ENCODE measurements at places on chromosomes 3 and 15. TPM values are rescaled to one million over a fixed set of nuclear protein-coding genes. Genes with fewer than 3 reads are reported as not detected.

DNA sequence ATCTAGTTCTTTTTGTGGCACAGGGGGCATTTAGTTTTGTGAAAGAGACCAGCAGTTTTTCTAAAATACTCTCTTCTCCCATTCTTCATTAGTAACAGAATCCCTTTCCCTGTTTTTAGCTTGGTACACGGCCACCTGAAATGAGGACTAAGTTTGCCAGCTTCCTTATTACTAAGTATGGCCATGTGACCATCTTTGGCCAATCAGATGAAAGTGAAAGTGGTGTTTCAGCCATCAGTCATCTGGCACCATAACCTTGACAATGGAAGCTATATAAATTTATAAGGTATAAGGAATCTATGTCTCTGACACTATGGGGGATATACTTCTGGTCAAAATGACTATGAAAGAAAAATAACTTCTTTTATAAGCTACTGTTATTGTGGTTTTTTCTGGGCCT is 570.4 kb downstream of the AGBL1 start:
- no peaks in the 10 kb centered on the region for H3K27me3 ChIP-seq
- DNase-seq: no peak
- H3K36me3 ChIP-seq: no peaks in the 10 kb centered on the region
- no peak overlapping the region for H3K4me3 ChIP-seq
- no peak overlapping the region for H3K27ac ChIP-seq

- no peak overlapping the region for H3K27ac ChIP-seq
- H3K4me1 ChIP-seq: peaks cover 43% of the 10 kb centered on the region
- DNase-seq: no peak
Measured at GRCh38 chr15:30984542-30984941, 6.9 kb downstream of the MTMR10 start.

- no peaks in the 10 kb centered on the region for H3K36me3 ChIP-seq
- no peak for DNase-seq
- H3K4me3 ChIP-seq: no peak overlapping the region
- H3K27ac ChIP-seq: no peak overlapping the region
- no peaks in the 10 kb centered on the region for H3K27me3 ChIP-seq
Measured at GRCh38 chr3:65793495-65794200, 245.1 kb downstream of the MAGI1 start.

DNA sequence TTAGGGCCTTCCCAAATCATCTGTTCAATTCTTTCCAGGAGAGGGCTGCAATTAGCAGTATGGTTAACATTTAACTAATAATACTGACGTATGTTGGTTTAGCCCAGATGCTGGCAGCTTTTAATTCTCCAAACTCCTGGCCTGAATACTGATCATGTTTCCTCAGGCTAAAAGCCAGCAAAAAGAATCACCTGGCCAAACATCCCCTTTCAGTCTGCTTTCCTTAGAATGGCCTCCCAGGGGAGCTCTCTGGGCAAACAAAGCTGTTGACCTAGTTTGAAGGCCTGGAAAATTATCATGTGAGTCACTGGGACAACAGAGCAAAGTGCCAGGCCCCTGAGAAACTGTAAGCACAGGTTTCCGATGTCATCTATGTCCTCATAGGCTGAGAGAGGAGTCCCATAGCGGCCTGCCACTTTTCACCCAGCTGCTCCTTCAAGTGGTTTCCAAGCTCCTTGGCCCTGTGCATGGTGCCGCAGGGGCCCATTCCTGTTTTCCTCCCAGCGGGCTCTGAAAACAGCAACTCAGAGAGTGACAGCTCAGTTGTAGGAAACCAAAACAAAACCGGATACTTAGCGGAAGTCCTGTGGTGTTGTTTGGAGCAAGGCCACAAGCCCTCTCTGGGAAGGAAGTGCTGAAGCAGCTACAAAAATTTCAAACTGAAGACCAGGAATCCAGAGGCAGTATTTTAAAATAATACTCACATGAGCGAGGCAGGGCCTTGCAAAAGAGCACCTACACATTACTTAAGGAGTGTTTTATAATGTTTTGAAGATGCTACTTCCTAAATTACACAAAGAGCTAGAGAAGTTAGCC is 36.5 kb upstream of the RAB11A start:
- H3K4me1 ChIP-seq: peaks cover 15% of the 10 kb centered on the region
- no peak overlapping the region for H3K4me3 ChIP-seq
- no peaks in the 10 kb centered on the region for H3K36me3 ChIP-seq
- H3K27me3 ChIP-seq: no peaks in the 10 kb centered on the region

GRCh38 chr15:101001796-101002195 is 82.6 kb downstream of the LRRK1 start:
- no peak for DNase-seq
- peaks cover 3% of the 10 kb centered on the region for H3K36me3 ChIP-seq
- peaks cover 10% of the 10 kb centered on the region for H3K4me1 ChIP-seq
- H3K4me3 ChIP-seq: no peak overlapping the region
- H3K27me3 ChIP-seq: peaks cover 37% of the 10 kb centered on the region
- no peak overlapping the region for H3K27ac ChIP-seq

DNA sequence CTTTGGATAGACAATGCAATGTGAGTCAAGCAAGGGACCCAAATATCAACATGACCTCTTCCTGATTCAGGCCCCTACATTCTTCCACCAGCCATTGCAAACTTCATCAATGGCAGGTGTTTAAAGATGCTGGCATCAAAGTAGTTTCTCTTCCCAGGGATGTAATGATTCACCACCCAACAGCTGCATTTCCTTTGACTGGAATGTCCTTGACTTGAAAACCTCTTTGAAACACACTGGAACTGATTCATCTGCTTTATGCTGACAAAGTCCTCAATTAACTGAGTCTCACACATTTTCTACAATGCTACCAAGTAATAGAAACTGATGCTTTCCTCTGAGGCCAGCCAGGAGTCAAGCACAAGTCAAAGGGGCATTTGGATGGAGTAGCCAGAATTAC is 385.5 kb downstream of the GBE1 start:
- no peaks in the 10 kb centered on the region for H3K27me3 ChIP-seq
- DNase-seq: no peak
- peaks cover 11% of the 10 kb centered on the region for H3K4me1 ChIP-seq
- H3K27ac ChIP-seq: no peak overlapping the region
- no peaks in the 10 kb centered on the region for H3K36me3 ChIP-seq

DNA sequence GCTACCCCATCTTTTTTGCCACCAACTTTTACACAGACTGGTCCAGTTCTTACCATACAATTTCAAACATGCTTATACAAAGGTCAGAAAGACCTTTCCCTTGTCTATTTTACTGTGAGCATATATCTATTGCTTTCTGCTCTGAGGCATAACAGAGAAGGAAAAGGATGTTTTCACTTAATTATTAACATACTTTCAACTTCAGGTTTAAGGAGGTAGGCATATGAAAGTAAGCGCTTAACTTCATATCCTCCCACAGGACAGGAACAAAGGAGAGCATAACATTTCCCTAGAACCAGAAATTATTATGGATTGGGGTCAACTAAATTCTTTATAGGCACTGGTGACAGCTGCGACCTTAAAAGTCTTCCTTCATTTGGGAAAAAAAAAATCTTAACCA is 1.1 kb downstream of the MYEF2 start:
- H3K36me3 ChIP-seq: peaks cover 35% of the 10 kb centered on the region
- peaks cover 2% of the 10 kb centered on the region for H3K27me3 ChIP-seq
- peak overlapping the region; percentile 99 for H3K27ac ChIP-seq
- H3K4me3 ChIP-seq: peak overlapping the region; percentile 95
- no peak for DNase-seq
- peaks cover 21% of the 10 kb centered on the region for H3K4me1 ChIP-seq

GRCh38 chr15:96232335-96232734 is 98.2 kb upstream of the NR2F2 start:
- H3K27me3 ChIP-seq: no peaks in the 10 kb centered on the region
- H3K36me3 ChIP-seq: peaks cover 11% of the 10 kb centered on the region
- H3K4me1 ChIP-seq: peaks cover 32% of the 10 kb centered on the region
- no peak for DNase-seq
- peak overlapping the region; percentile 65 for H3K27ac ChIP-seq

DNA sequence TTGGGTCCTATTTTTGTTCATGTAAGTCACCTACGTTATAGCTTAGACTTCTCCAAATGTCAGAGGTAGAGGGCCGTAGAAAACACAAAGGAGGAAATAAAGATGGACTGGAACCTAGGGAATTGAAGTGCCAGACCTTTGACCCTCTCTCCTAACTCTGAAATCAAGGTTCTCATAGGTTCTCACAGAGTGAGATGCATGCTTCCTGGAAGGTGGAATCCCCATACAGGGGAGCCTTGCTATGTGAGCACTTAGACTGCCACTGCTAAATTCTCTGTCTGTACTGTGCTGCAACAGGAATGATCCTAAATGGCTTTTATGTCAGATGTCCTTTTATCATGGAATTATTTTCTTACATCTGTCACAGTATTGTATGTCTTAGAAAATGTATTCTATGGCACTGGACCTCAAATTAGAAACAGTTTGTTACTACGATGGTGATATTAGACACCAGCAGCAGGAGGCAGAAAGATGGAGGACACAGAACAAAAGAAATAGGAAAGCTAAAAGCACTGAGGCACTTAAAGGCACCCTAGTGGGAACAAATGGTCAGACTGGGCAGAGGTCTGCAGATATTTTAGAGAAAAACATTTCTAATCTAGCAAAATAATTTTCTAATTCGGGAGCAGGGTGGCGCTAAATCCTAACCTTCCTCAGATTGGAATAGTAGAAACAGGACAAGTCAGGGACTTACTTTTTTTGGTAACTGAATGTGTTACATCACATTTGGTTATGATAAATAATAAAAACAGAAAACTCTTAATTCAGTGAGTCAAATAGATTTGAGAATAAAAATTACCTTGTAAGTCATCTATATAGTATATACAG is 60.2 kb upstream of the CDAN1 start:
- no peak for DNase-seq
- no peaks in the 10 kb centered on the region for H3K27me3 ChIP-seq
- no peaks in the 10 kb centered on the region for H3K4me1 ChIP-seq
- H3K36me3 ChIP-seq: peaks cover 5% of the 10 kb centered on the region
- no peak overlapping the region for H3K4me3 ChIP-seq

DNA sequence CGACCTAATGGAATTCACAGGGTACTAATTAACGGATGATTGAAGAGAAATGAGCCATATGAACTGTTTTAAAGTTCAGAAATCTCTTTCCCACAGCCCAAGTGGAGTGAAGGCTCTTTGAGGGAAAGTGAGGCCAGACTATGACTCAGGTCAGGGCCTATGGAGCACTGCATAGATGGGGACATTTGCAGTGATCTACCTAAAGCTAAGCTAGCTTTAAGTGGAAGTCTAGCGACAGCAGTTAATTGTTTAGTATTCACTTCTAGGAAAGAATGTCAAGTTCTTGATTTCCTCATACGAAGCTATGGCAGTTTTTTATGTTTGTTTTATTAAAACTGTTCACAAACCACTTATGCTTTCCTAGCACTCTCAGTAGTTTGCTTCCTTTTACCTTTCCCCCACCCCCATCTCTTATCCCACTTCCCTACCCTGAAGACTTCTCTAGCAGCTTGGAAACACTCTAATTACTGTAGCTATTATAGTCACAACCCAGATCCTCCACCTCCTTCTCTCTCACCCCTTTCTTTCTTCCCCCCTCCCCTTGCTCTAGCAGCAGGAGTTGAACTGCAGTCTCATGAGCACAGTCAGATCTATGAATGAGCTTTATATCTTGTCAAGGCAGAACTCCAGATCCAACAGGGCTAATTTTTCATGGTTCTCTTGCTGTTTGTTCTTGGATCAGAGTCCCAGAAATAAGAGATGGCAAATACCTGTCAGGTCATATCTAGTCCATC is 6.2 kb downstream of the ZNF609 start:
- no peaks in the 10 kb centered on the region for H3K27me3 ChIP-seq
- H3K4me3 ChIP-seq: peak overlapping the region; percentile 15
- H3K27ac ChIP-seq: no peak overlapping the region
- H3K36me3 ChIP-seq: peaks cover 3% of the 10 kb centered on the region
- H3K4me1 ChIP-seq: peaks cover 45% of the 10 kb centered on the region
- no peak for DNase-seq

DNA sequence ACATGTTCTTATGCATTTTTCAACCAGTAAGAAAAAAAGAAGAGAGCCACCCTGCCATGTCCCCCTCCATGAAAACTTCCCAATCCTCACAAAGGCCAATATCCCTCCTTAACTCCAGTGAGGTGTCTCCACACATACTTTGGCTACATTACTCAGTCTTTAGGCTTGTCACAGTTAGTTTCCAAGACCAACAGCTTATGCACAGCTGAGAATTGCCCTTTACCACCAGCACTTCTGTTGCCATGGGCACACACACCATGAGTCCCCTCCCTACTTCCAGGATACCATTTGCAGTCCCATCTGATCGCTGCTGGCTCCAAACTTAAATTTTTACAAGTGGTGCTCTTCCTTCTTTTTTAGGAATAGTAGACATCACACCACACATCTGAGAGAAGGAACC is 150.3 kb upstream of the STRIT1 start:
- H3K4me1 ChIP-seq: no peaks in the 10 kb centered on the region
- H3K27me3 ChIP-seq: no peaks in the 10 kb centered on the region
- no peak overlapping the region for H3K27ac ChIP-seq
- DNase-seq: no peak
- H3K4me3 ChIP-seq: no peak overlapping the region

GRCh38 chr3:119289404-119289770 is 4.8 kb upstream of the ARHGAP31 start:
- H3K27me3 ChIP-seq: peaks cover 10% of the 10 kb centered on the region
- peaks cover 19% of the 10 kb centered on the region for H3K4me1 ChIP-seq
- peaks cover 14% of the 10 kb centered on the region for H3K36me3 ChIP-seq
- no peak overlapping the region for H3K4me3 ChIP-seq

- H3K4me1 ChIP-seq: peaks cover 31% of the 10 kb centered on the region
- H3K36me3 ChIP-seq: no peaks in the 10 kb centered on the region
- no peak overlapping the region for H3K27ac ChIP-seq
- no peak for DNase-seq
- no peaks in the 10 kb centered on the region for H3K27me3 ChIP-seq
Measured at GRCh38 chr3:78970656-78971055, 797.1 kb downstream of the ROBO1 start.

GRCh38 chr3:121295979-121296378 is 249.8 kb downstream of the POLQ start:
- DNase-seq: no peak
- H3K36me3 ChIP-seq: peaks cover 5% of the 10 kb centered on the region
- no peak overlapping the region for H3K27ac ChIP-seq
- peaks cover 3% of the 10 kb centered on the region for H3K27me3 ChIP-seq

PAK2 gene
- total RNA-seq: 96.4 TPM

CCDC54 gene
- not detected for total RNA-seq

OTOL1 gene
- total RNA-seq: not detected

UCN2 gene
- total RNA-seq: 1.3 TPM

CFAP20DC gene
- total RNA-seq: 12.8 TPM

SATB1 gene
- total RNA-seq: 22.3 TPM

FBXL22 gene
- 1.0 TPM for total RNA-seq

SPINT1 gene
- total RNA-seq: 1.3 TPM

DUOXA2 gene
- not detected for total RNA-seq

CCR3 gene
- not detected for total RNA-seq

LSAMP gene
- 36.6 TPM for total RNA-seq
